Lower leg skin (tissue), 4 donors: ENCODE measurements at places on chromosomes 12 and 14.

- no peak for DNase-seq
Observed at GRCh38 chr14:77037215-77037937, 8.9 kb upstream of the IRF2BPL start.

DNA sequence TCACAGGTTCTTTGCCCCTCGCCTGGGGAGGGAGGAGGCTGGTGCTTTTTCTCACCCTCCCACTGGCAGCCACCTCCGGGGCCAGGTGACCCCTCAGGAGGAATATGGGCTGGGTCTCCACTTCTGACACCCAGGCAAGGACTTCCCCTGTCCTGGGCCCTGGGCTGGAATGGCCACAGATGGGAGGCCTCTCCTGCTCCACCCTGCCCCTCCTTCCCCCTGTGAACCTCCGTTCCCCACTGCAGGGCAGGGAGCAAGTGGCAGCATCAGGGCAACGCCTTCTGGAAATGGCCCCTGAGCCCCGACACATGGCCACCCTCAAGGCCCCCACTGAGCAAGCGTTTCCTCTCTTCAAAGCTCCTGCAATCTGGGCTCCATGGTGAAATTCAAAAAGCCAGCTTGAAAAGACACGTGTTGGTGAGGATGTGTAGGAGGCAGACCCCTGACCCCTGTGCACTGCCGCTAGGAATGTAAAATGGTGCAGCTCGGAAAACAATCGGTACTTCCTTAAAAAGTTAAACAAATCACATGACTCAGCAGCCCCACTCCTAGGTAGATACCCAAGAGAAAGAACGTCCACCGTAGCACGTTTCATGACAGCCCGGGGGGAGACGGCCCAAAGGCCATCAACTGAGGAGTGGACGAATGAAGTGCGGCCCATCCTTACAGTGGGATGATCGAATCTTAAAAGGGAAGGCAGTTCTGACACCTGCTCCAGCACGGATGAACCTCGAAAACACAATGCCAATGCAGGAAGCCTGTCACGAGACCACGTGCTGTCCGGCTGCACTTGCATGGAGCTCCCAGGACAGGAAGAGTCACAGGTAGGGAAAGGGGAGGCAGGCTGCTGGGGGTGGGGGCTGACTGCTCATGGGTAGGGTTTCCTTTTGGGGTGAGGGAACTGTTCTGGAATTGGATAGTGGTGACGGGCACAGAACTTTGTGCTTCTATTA lies 11.5 kb downstream of the XRCC3 start:
- DNase-seq: no peak

- DNase-seq: no peak
Observed at GRCh38 chr14:72677664-72678063, 216.2 kb downstream of the DPF3 start.

DNA sequence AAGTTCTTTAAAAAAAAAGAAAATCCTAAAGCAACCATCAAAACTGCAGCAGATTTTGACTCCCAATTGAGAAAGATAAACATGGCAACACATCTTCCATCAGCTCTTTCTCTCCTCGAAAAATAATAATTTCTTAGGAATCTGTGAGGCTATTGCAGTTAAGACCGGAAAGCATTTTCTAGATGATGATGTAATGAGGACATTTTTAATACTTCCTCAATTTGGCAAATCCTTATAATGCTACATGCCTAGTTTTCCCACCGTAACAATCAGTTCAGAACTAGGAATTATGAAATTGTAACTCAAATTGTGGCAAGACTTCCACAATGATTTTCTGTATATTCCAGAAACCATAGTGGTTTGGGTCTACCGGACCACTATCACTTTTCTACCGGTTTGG lies 180.9 kb upstream of the PDE3A start:
- no peak for DNase-seq

DNA sequence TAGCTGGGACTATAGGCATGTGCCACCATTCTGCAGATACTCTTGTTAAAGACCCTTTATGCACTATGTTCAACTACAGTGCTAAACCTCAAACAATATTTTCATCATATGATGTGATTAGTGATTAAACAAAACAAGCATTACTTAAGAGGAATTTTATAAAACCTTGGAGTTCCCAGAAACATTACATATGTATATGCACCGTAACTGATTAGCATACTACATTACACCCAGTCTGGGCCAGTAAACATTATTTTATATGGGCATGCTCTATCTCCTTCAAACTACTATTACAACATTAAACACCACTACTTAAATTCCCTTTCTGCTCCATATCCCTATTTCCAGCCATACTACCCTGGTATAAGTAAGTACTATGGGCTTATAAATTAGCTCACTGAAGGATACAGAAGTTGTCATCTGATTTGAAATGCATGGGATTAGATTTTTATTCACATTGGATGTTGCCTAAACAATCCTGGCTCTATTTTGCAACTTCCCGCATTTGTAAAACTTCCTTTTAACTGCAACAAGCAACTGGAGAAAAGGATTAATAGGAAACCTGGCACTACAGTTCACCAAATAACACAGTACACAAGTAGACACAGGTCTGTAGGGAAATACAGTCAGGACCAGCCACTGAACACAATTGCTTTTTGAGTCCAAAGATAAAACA lies 205.8 kb downstream of the MED13L start:
- no peak for DNase-seq

DNA sequence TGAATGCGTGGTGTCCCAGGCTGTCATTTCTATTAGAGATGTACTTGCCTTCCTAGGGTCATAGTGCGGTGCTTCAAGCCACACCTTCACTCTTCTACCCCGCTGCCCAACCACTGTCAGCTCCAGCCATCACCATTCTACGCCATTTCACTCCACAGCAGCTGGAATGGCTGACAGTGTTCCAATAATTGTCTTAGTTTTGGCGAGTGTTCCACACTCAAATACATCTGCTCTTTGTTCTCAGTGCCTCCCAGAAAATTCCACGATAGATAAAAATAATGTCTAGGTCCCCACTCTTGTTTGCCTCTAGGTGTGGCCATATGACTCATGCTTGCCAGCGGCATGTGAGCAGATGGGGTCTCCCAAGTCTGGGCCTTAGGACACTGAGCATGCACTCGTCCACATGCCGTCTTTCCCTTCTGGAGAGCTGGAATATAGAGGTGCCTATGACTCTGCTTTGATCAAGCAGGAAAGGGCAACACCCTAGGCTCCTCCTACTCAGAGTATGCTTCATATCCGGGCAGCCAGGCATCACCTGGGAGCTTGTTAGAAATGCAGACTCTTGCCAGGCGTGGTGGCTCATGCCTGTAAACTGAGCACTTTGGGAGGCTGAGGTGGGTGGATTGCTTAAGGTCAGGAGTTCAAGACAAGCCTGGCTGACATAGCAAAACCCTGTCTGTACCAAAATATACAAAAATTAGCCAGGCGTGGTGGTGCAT lies 163.0 kb downstream of the BRMS1L start:
- no peak for DNase-seq

DNA sequence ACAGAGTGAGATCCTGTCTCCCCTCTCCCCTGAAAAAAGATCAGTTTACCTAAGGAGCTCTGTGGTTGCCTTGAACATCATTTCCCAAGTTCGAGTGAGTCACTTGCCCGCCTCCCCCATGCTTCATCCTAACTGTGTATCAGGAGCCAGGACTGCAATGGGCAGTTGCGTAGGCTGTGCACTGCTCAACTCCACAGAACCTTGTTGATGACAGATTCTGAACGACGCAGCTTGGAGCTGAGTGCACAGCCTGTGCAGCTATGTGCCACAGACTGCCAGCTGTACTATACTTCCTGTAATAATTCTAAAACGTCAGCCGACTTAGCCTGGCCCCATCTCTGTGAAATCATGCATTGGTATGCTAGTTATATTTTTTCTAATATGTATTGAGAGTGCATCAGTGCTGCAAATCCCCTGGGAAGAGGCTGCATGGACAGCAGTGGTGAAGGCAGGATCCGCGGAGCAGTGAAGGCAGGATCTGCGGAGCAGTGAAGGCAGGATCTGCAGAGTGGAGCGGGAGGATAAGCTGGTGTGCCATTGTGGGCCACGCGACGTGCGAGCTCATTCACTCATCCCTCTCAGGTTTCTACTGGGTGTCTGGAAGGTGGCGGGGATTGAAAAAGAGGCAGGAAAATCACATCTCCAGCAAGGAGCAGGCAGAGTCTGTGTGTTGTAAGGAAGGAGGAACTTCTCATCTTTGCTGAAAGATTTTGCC lies 80.8 kb downstream of the GALNT9 start:
- no peak for DNase-seq

DNA sequence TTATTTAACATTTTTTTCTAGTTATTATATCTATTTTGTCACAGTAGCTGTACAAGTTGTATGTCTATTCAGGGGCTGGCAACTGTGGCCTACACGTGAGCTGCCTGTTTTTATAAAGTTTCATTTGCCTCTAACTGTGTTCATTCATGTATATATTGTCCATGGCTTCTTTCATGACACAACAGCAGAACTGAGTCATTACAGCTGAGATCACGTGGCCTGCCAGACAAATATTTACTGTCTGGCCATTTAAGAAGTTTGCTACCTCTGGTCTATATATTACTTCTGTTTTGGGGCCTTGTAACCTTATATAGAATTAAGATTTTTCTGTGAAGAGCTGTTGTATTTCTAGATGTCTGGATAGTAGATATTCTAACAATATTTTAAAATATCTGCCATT lies 37.9 kb downstream of the KIAA0586 start:
- no peak for DNase-seq

GRCh38 chr12:116415408-116416108 lies 138.1 kb upstream of the MED13L start:
- DNase-seq: no peak

- no peak for DNase-seq
Observed at GRCh38 chr14:21054768-21055145, 2.9 kb upstream of the RNASE8 start.

- no peak for DNase-seq
Observed at GRCh38 chr12:32336261-32336660, 63.1 kb upstream of the FGD4 start.
